ENCODE measurements at places on chromosomes 13 and 19. TPM values are rescaled to one million over a fixed set of nuclear protein-coding genes. Genes with fewer than 3 reads are reported as not detected.

IGFL1 gene
- not detected for total RNA-seq

TNFAIP8L1 gene
- 22.2 TPM for total RNA-seq

CHST8 gene
- total RNA-seq: not detected

KIR3DL2 gene
- total RNA-seq: not detected

OR4F17 gene
- not detected for total RNA-seq

ZFP82 gene
- total RNA-seq: not detected

CFAP97D2 gene
- total RNA-seq: not detected

LRRC4B gene
- total RNA-seq: 0.89 TPM

OLFM4 gene
- 0.12 TPM for total RNA-seq

ARRDC5 gene
- not detected for total RNA-seq

CLDN10 gene
- not detected for total RNA-seq

SIGLECL1 gene
- not detected for total RNA-seq

SYDE1 gene
- total RNA-seq: 4.9 TPM

TBC1D17 gene
- total RNA-seq: 32.9 TPM

TEX26 gene
- not detected for total RNA-seq

R3HDM4 gene
- total RNA-seq: 92.3 TPM

ZSCAN4 gene
- not detected for total RNA-seq

LILRB5 gene
- total RNA-seq: not detected

SERTM1 gene
- total RNA-seq: not detected

PDS5B gene
- 26.5 TPM for total RNA-seq

OR7A5 gene
- not detected for total RNA-seq

HIPK4 gene
- 0.74 TPM for total RNA-seq
